HT-29 (cell line): ENCODE measurements at places on chromosomes 7 and 10. TPM values are rescaled to one million over a fixed set of nuclear protein-coding genes. Genes with fewer than 3 reads are reported as not detected.

GRCh38 chr7:20279979-20280378 is 50.7 kb upstream of the ITGB8 start:
- DNase-seq: no peak

DNA sequence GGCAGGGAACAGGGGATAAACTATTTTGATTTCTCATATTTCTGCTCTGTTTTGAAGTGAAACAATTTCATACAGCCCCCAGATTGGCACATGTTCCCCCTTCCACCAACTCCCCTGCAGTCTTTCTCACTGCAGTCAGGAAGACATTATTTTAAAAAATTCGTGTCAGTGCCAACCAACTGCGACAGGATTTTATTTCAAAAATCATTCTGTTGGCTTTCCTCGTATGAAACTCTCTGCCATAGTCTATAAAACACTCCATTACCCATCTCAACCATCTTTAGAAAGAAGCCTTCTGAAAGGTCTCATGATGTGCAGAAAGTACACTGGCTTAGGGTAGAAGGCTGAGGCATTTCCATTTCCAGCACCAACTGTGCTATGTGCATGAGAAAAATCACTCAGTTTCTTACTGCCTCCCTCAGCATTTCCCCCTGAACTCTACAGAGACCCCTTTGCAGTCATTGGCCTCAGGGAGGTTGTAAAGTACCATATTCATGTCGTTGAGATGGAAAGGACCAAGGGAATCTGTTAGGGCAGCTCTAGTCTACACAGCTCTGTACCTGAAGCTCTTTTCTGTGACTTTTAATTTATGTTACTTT is 46.9 kb downstream of the STEAP1B start:
- DNase-seq: no peak

- DNase-seq: no peak
These were observed 29.3 kb downstream of the RBM48 start for GRCh38 chr7:92557808-92558362.

DNA sequence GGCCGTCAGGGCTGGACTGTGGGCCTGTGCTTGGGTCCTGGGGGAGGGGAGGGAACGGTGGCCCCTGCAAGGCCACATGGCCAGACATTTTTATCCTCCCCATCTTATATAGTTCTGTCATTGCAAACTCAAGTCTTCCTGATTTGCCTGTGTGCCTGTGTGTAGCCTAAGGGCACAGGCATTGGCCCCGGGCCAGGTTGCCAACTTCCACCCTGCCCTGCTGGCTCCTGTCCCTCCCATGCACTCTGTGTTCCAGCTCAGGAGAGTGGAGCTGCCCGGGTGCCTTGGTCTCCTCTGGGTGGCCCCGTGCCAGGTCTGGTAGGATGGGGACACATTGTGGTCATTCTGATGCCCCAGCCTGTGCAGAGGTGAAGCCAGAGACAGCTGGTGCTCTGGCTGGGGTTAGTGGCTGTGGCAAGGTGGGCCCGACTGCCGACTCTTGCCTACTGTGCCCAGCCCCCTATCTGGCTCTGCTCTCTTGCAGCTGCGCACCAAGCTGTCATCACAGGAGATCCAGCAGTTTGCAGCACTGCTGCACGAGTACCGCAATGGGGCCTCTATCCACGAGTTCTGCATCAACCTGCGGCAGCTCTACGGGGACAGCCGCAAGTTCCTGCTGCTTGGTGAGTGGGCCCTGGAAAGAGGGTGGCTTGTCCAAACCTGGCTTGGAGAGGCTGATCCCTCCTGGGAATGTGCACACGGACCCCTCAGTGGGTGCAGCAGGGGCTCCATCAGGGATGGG is 14.8 kb downstream of the NACAD start:
- DNase-seq: no peak

- no peak for DNase-seq
These were observed 76.7 kb downstream of the MACC1 start for GRCh38 chr7:20140291-20141001.

DNA sequence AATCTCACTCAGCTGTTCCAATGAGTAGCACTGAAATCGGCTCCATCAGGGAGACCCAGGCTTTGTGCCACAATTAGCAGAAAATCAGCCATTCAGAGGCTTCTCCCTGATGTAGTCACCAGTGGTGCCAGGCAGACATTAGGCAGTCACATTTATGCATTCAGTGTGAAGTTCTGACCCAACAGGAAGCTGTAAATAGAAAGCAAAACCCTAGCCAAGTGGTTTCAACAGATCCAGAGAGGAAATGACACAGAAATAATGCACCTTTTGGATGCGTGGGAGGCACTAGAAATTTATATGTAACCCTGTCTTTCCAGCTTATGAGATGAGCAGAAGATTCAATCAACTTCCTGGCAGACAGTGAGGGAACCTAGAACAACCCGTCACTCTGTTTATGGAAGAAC is 186.4 kb downstream of the PDE1C start:
- DNase-seq: no peak

GRCh38 chr7:106405697-106406141 is 120.9 kb upstream of the NAMPT start:
- no peak for DNase-seq

GRCh38 chr10:130453036-130453720 is 317.0 kb downstream of the GLRX3 start:
- no peak for DNase-seq

GRCh38 chr7:68314208-68314607 is 1284.1 kb upstream of the AUTS2 start:
- no peak for DNase-seq

DNA sequence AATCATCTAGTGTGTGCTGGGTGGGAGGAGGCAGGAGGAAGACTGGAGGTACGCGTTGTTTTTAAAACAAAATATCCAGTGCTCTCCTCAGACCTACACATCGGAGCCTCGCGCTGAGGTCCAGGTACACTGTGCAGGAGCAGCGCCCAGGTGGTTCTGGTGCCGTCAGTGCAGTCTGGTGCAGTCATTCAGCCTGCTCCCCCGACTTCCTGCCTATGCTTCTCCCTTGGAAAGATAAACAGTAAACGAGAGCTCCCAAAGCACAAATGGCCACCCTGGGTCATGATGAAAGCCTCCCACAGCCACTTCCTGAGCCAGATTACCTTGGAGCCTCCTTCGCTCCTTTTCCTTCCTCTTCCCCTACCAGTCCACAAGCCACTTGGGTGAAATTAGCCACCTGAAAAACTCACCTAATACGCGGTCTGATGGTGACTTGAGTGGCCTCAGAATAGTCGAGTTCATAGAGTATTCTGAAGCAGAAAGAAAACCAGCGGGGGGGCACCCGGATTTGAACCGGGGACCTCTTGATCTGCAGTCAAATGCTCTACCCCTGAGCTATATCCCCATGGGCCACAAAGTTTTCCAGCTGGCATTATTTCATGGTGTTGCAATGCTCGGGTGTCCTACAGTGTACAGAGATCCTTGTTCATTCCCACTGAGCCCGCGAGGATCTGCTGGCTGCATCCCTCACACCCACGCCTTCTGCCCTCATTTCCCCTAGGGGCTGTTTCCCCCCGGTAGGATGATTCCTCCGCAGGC is 82.5 kb downstream of the ZNF467 start:
- DNase-seq: peak; percentile 93

GRCh38 chr7:55426676-55427075 is 61.5 kb downstream of the LANCL2 start:
- no peak for DNase-seq

GRCh38 chr7:150716368-150716767 is at the start of gene GIMAP1:
Gene GIMAP1 (plus strand): TSS chr7:150716613. CDS start chr7:150719048, 2,435 bp downstream.
- DNase-seq: no peak

DNA sequence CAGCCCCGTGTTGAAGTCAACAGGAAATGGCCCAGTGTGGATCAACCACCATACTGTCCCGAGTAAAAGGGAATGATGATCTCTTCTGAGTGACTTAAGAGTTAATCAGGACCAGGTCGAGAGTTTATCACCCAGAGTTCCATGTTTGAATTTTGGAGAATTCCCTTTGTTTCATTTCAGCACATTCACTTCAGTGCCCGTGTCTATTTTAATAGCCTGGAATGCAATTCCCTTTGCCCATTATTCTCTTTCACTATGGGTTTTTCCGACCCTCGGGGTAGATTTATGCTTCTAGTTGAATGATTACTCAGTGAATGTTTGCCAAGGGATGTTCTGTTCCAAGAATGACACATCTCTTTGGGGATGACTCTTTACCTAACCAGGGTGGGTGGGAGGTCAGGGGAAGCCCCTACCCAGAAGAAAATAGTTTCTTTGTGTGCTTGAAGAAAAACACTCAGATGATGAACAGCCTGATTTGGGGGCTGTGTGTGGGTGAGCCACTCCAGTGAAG is 594.9 kb downstream of the INHBA start:
- DNase-seq: no peak

GRCh38 chr10:92068900-92069299 is 145.3 kb downstream of the BTAF1 start:
- DNase-seq: no peak

DNA sequence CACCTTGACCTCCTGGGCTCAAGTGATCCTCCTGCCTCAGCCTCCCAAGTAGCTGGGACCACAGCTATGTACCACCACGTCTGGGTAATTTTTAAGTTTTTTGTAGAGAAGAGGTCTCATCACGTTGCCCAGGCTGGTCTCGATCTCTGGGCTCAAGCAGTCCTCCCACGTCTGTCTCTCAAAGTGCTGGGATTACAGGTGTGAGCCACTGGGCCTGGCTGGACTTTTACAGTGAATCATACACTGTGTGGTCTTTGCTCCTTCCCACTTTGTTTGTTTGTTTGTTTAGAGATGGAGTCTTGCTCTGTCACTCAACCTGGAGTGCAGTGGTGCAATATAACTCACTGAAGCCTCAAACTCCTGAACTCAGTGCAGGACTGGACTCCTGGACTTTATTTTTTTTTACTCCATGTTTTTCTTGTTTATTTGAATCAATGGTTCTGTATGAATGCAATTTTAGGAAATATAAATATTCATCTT is 12.5 kb downstream of the PPIA start:
- DNase-seq: no peak

DNA sequence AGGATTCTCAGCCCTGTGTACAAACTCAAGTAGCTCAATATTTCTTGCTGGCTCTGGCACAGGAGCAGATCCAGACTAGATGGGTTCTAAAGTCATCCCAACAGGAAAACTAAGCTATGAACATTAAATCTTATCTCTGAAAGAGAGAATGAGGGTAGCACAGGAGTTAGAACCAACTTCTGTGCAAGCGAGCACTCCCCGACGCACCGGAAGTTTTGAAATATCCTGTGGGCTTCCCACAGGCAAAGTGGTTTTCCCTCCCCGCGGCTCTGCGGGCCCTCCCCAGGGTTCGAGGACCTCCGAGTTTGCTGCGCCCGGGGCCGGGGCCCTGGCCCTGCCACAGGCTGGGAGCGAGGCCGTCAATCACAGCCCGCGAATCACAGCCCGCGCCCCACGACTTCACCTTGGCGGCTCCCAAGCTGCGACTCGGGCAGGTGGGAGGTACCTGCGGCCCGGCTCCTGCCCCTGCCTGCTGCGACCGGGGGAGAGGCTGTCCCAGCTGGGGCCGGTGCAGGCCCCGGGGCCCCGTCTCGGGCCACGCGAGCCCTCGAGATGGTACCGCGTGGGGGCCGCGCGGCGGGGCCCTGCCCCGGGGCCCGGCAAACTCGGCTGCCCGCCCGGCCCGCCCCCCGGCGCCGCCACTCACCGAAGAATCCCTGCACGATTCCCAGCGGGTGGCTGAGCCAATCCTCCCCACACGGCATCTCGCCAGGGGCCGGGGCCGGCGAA is 598 bp downstream of the MCMBP start:
- peak; percentile 51 for DNase-seq

DNA sequence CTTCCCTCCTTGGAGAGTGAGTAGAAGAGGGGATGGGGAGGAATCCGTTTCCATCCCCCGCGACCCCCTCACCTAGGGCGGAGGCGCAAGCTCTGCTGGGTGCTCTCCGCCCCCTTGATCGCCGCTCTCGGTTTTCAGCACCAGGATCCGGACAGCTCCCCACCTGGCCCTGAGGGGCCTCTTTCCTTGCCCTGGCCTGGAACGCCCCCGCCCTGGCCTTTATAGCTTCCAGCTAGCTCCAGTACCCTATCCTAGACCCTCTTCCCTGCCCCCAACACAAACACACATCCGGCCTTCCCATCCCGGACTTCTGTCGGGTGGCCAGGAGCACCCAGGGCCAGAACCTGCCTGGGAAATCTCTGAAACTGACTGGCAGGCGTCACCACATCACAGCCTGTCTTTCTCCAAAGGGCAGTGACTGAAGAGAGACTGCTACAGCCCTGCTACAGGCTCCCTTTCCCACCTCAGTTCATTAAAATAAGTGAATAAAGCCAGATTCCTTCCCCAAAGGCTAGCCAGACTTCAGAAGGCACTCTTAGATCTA is 72.3 kb upstream of the LEP start:
- DNase-seq: no peak

DNA sequence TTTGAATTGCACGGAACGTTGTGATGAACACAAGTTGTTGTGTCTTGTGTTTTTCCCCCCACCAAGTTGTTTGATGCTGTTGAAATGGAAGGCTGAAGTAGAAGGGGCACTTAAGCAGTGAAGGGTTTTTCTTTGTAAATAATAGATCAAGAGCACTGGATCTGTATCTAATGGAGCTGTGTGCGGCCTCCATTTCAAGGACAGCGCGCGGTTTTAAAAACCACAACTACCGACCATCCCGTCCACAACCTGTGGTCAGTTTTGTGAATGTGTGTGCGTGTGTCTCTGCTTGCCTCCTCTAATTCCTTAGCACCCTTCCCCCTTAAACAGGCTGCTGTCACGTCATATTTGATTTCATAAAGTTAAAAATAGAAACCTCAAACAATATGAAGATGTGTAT is 165.5 kb downstream of the TCF7L2 start:
- no peak for DNase-seq

- no peak for DNase-seq
These were observed 119.1 kb downstream of the CNOT4 start for GRCh38 chr7:135390829-135391228.

- DNase-seq: no peak
These were observed 101.9 kb upstream of the NPTX2 start for GRCh38 chr7:98515201-98515600.

- peak; percentile 58 for DNase-seq
These were observed 67.5 kb downstream of the ATXN7L1 start for GRCh38 chr7:105808703-105809590.

GRCh38 chr10:24007359-24007758 is 201.6 kb upstream of the KIAA1217 start:
- no peak for DNase-seq

Gene AKR1C4
- total RNA-seq: 0.29 TPM in 1 of 2 replicates, not detected in the other

Gene TEX36
- not detected in 2 replicates for total RNA-seq

Gene RBP4
- 2.7 and 4.5 TPM in 2 replicates for total RNA-seq

Gene PTER
- 3.4 and 9.4 TPM in 2 replicates for total RNA-seq

Gene VPS26A
- total RNA-seq: 10.3 TPM in 2 replicates

Gene DDC
- 9.1 and 11.9 TPM in 2 replicates for total RNA-seq

Gene KRIT1
- total RNA-seq: 16.7 and 19.9 TPM in 2 replicates

Gene PNLIPRP3
- not detected in 2 replicates for total RNA-seq
